ENCODE measurements at places on chromosomes 5 and 9. TPM values are rescaled to one million over a fixed set of nuclear protein-coding genes. Genes with fewer than 3 reads are reported as not detected.
A peak's percentile ranks its signal among the peaks of the same experiment; 100 is the strongest.

Gene SCGB3A2
- not detected for total RNA-seq

Gene CDX1
- not detected for total RNA-seq

Gene HBEGF
- total RNA-seq = 27.9 TPM

Gene ADGRD2
- total RNA-seq = not detected

Gene NTRK2
- total RNA-seq = not detected

GRCh38 chr9:7375013-7375511, 424.5 kb downstream of the DMAC1 start:
- DNase-seq = no peak

DNA sequence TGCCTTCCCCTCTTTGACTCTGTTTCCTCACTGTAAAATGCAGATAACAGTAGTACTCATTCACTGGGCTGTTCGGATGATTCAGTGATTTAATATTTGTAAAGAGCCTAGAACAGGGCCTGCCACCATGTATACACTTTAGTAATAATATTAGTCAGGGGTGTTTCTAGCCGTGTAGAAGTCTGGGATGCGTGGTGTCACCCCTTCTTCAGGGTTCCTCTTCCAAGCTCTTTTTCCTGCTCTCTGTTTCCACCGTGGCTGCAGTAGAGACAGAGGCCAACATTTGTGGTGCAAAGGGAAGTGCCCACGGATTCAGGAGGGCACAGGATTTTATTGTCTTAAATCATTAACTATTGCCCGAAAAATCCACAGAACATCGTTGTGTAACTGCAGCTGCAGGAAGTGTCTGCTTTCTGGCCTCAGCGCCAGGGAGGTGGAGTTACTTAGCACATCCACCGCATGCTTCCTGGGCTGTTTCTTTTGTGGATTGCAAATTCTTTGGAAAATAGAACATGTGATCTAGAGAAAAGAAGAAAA, 61.7 kb downstream of the TRIO start:
- DNase-seq = peak; percentile 85

DNA sequence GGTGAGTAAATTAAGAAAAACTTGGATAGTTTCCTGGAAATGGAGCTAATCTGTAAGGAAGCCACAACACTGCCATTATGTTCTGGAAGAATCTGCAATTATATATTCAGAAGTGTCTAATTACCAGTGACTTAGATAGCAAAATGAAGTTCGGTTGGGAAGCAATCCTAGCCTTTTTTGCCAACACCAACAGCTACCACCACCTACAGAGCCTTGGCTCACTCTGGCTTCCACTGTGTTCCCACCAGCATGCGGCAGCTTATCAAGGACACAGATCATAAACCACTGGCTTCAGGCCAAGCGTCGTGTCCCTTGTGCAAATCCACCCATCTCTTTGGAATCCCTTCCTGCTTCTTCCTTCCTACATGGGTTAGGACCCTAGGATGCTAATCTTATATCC, 118.0 kb upstream of the PCA3 start:
- peak; percentile 14 for DNase-seq

DNA sequence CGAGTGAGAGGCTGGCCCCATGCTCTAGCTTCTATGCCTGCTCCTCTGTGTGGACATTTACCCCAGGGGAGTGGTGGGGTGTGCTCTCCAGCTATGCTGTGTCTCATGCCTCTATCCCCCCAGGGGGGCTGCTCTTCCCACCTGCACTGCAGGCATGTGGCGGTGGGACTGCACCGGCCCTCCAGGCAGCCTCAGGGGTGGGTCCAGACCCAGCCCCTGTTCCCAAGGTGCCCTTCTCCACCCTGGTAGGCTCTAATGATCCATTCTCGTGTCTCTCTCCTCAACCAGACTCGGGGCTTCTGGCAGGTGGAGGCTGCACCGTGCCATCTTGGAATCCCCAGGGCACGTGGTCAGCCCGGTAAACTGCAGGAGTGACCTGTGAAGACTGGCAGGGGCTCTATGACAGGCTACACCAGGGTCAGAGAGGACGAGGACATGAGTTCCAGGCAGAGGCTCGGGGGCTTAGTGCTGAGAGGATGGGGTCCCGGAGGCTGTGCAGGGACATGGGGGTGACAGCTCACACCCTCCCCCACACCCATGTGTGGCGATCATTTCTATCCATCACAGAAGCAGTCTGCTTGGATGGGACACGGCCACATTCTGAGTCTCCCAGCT, 22.7 kb upstream of the COL5A1 start:
- DNase-seq = no peak

DNA sequence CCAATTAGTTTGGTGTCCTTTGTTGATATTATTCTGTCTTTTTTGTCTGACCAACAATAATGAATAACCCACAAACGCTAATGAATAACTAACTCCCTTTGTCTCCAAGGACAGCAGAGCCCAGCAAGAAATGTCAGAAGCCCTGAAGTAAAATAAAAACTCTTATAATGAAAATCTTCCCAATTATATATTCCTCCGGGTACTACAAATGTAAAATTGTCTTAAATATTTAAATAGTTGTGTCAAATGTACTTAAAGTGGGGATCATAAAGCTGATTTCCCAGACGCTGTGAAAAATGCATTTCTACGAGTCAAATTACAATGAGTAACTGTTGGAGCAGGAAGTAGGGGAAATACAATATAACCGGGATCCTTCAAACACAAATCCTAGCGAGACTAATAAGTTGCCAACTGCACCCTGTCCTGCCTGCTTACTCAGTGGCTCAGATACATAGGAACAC, 22.3 kb downstream of the GLIS3 start:
- no peak for DNase-seq

- DNase-seq = no peak
Observed at GRCh38 chr9:15191378-15191777, 115.6 kb downstream of the TTC39B start.

- no peak for DNase-seq
Observed at GRCh38 chr9:100206899-100207298, 107.9 kb downstream of the INVS start.

DNA sequence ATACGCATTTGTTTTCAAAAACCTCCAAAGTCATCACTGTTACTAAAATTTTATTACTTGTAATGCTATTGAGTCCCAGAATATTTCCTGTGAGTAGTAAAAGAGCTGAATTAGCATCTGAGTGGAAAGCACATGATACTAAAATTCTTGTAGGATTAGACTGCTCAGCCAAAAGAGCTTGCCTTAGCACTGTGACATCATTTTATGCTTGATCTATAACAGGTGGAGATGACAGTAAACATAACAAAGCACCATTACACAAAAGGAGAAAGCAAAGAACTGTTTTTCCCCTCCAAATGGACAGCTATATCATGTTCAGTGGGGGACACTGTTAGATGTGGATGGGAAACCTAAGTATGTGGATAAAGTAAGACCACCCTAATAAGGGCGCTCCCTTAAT, 5.8 kb upstream of the JAK2 start:
- no peak for DNase-seq

DNA sequence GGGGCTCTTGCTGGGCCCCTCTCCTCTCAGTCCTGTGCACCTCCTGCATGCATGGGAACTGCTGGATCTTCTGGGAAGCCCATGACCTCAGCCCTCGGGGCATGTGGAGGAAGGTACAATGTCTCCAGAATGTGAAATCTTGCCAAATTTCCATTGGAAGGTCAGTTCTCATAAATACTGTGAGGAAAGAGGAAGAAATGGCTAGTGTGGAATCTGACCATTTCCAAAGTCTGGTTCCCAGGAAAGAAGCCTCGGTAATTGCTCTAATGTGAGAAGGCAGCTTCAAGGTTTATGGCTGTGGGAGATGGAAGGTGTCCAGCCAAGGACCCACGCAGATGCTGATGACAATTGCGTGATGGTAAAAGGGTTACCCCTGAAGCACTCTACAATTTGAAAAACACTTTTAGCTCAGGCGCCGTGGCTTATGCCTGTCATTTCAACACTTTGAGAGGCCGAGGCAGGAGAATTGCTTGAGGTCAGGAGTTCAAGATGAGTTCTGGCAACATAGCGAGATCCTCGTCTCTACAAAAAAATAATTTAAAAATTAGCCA, 8.1 kb upstream of the IL17B start:
- DNase-seq = no peak

DNA sequence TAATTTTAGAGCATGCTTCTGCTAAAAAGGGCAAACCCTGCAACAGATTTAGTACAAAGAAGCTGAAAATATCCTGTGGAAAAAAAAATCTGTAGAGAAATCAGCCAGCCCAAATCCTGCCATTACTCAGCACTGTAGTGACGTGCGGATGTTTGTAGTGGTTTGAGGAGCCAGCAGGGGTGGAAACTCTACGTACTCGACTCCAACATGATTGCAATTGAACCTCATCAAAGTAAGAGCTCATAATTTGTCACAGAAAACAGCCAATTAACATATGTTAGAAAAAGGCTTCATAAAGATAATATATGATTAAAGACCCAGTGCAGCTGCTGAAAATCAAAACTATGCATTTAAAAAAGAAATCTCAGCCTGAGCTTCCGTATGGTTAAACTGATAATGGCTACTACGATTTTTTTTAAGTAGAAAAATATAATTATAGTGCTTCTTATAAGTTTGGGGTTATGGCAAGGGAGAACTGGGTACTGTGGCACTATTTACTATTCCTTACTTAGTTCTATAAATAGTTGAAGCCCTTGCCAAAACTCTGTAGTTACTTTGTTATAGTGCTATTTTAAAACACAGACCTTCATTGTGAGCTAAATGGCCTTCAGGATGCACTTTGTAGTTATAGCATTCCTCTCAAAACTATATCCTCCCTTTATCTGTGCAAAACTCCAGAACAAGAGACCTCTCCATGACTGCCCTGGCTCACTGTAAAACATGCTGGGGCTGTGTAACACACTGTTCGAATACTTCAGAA, 49.4 kb downstream of the MEF2C start:
- peak; percentile 75 for DNase-seq

GRCh38 chr5:159864885-159865691, 51.2 kb upstream of the ADRA1B start:
- no peak for DNase-seq

GRCh38 chr5:34660444-34660843, 4.3 kb downstream of the RAI14 start:
- no peak for DNase-seq

GRCh38 chr5:145945620-145946111, 9.3 kb downstream of the SH3RF2 start:
- DNase-seq = no peak

DNA sequence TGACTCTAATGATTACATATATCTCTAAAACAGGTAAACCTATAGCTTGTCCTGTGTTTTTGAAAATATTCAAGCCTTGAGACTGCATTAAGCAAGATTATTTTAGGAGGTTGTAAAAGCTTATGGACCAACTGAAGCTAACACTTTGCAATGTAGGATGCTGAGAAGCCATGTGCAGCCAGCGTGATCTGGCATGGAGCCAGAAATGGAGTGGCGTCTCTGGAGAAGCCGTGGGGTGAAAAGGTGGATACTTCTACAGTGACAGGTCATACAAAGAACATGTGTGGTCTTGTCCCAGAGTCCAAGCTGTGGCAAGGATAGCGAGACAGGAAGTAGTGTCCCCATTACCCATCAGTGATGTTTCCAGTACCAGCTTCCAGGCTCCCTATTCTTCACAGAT, 100.8 kb upstream of the CD180 start:
- no peak for DNase-seq

GRCh38 chr5:169757016-169757415, 119.9 kb downstream of the DOCK2 start:
- DNase-seq = no peak
